ENCODE measurements at places on chromosomes 16 and 17.

- DNase-seq, result no peak
Observed at GRCh38 chr17:74157366-74157765, 46.1 kb upstream of the RPL38 start.

- DNase-seq, result no peak
Observed at GRCh38 chr16:23280483-23280967, 21.6 kb upstream of the SCNN1B start.

DNA sequence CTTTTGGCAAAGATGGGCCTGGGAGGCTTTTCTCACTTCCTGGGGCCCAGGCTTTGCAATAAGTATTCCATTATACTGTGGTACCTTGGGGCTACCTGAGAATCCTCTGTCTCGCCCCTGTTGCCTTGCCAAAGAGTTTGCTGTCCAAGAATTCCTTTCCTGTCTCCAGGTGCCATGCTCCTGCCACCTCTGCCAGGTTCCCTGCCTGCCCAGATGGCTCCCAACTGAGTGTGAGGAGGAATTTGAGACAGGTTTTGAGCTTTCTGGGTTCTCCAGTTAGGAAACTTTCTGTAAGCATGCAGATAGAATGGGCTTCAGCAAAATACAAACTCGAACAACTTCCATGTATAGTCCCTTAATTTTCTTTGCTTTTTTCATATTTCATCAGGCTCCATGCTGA, 5.8 kb downstream of the MAPT start:
- no peak for DNase-seq

GRCh38 chr17:61159221-61159814, 240.3 kb upstream of the TBX2 start:
- DNase-seq, result no peak

DNA sequence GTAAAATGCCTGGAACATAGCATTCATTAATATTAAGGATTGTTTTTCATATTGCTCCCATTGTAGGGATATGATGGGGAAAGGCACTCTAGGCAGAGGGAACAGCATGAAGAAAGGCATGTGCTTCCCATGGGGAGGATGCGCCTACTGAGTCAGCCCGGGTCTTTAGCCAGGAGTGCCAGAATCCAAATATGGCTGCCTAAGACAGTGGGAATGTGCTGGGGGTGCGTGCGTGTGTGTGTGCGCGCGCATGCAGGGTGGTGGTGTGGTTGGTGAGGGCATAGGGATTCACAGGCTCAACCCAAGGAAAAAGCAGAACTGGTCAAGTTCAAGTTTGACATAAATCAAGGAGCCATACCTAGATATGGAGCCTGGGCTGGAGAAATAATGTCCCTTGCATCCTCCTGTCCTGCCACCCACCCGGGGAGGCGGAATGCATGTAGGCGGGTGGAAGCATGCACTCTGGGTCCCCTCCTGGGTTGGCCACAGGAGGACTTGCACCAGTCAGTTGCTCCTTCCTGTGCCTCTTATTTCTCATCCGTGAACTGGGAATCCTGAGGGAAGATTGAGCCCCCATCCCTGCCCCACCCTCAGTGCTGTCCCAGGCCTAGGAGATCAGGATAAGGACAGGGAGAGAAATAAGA, 18.6 kb upstream of the NDRG4 start:
- DNase-seq, result no peak

- no peak for DNase-seq
Observed at GRCh38 chr17:7437369-7437863, 1.9 kb upstream of the FGF11 start.

DNA sequence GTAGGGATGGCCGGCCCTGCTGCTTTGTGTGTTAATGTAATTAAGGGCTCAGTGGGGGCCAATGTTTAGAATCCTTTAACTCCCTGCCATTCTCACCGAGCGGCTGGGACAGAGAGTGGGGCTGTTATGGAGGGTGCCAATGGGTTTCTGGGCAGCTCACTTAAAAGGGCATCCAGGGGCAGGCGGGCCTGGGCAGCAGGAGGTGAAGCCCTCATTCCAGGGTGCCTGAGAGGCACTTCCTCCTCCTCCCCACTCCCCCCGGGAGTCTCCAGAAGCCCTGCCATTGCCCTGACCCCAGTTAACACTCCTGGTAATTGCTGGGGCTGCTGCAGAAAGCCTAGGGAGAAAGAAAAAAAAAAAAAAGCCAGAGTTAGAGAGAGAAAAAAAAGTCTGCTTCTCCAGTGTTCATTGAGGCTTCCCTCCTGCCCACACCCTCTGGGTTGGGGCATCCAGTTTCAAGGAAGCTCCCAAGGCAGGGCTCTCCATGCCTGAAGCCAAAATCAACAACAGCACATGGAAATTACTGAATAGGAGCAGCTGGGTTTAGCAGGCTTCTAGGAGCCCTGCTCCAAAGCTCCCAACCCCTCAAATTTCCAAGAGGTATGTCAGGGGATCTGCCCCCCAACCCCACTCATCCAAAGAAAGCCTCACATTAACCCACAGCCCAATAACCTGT, 28.0 kb downstream of the CUEDC1 start:
- DNase-seq, result no peak

GRCh38 chr17:6495450-6496115, 51.3 kb downstream of the PIMREG start:
- no peak for DNase-seq

DNA sequence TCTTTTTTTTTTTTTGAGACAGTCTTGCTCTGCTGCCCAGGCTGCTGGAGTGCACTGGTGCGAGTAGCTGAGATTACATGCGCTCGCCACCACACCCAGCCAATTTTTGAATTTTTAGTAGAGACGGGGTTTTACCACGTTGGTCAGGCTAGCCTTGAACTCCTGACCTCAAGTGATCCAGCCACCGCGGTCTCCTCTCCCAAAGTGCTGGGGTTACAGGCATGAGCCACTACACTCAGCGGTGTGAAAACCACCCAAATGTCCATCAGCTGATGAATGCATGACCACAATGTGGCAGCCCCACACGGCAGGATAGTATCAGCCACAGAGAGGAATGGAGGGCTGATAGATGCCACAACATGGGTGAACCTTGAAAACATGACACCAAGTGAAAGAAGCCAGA, 2.1 kb downstream of the P2RX5 start:
- DNase-seq, result no peak

DNA sequence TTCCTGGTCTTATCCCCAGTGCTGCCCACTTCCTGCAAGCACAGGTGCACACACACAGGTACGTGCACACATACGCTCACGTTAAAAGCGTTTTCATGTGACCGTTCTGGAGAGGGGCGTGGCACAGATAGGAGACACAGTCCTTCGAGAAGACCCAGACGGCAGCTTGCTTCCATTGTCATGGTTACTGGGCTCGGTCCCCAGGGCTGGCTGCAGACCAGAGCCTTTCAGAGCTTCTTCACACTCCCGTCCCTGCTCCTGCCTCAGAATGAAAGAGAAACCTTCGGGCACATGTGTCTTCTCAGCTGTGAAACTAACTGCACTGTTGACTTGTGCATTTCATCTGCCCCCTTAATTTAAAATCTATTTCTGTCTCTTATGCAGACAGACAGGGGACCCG, 154.2 kb downstream of the PITPNC1 start:
- no peak for DNase-seq
